CD4-positive, alpha-beta T cell treated with Interleukin-12 subunit alpha and Interleukin-12 subunit beta, for 1 hour (primary cell): ENCODE measurements at places on chromosomes 7 and 10.

DNA sequence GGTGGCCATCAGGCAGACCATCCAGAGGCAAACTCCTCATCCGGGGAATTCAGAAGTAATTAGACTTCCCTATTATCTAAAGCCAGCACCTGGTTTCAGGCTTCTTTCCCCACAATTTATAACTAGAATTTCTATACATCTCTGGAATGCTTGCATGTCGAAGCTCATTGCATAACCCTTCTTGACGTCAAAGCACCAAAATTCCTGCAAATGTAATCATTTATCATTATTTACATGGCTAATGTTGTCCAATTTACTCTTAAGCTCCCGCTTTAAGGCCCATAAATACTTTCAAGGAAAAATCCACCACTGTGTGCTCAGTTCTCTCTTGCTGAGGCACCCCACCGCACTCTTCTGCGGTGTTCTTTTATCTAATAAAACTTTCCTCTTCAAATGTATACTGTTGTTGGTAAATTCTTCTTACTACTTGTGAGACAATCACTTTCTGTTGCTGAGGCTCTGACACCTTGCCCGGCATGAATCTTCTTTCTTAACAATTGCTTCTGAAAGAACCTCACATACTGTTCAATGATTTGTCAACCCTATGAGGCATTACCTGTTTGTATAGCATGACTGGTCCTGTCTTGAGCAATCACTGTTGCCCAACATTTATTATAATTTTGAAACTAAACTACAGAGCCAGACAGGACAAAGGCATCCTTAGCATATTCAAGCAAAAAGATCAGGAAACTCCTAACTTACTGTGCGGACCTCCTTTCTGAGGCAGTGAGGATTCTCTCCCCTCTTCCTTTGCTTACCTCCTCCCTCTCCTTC lies 17.4 kb upstream of the GPR141 start:
- no peak for DNase-seq

GRCh38 chr10:116147147-116147905 lies 125.7 kb downstream of the GFRA1 start:
- DNase-seq = no peak

DNA sequence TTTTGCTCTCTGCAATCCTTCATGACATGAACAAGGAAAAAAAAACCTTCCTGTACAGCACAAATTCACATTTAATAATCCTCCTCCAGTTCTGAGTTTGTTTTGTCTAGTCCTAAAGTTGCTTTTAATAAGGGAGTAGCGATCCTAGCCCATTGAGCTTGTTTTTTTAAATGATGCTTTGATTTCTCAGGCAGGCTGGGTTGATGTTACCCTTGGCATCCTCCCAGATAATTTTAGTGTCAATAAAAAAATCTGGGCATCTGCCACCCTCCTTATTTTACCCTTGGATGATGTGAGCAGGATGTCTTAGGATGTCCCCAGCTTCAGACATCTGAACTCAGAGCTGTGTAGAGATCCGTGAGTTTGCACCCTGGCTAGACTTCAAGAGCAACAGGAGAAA lies 33.9 kb upstream of the PROSER2 start:
- no peak for DNase-seq

- DNase-seq = no peak
These were observed 5.5 kb upstream of the LRGUK start for GRCh38 chr7:134121632-134122139.

GRCh38 chr7:83934118-83934734 lies 260.4 kb downstream of the SEMA3A start:
- no peak for DNase-seq

DNA sequence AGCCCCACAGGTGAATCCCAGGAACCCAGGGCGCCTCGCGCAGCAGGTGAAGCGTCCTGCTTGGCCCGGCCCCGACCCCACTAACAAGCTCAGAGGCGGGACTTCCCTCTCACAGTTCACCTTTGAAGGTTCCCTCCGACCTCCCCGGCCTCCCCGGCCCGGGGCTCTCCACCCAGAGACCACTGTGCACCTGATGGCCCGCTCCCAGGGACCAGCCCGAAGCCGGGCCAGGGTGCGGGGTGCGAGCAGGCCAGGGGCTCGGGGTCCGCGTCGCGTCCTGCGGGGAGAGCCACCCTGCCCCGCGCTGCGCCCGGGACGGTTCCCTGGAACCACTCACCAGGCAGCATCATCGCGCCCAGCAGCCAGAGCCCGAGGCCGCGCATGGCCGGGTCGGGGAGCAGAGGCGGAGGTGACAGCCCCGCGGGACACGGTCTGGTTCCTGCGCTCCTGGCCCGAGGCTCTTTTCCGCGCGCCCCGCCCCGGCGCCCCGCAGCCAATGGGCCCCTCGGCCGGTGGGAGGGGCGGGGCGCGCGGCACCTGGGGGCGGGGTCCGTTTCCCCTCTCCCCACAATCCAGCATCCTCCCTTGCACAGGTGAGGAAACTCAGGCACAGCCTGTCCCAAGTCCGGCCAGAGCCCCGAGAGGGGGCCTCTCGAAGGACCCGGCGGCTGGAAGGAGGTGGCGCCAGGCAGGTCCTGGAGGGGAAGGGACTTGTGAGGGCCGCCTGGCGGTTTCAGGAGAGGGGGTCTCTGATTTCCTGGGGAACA lies at the start of gene ADAM8:
Gene ADAM8, minus strand, starts transcription at position 434 of the 767 bp plus-strand sequence. Its CDS starts 51 bp downstream, at position 383.
- DNase-seq = peak; percentile 78

DNA sequence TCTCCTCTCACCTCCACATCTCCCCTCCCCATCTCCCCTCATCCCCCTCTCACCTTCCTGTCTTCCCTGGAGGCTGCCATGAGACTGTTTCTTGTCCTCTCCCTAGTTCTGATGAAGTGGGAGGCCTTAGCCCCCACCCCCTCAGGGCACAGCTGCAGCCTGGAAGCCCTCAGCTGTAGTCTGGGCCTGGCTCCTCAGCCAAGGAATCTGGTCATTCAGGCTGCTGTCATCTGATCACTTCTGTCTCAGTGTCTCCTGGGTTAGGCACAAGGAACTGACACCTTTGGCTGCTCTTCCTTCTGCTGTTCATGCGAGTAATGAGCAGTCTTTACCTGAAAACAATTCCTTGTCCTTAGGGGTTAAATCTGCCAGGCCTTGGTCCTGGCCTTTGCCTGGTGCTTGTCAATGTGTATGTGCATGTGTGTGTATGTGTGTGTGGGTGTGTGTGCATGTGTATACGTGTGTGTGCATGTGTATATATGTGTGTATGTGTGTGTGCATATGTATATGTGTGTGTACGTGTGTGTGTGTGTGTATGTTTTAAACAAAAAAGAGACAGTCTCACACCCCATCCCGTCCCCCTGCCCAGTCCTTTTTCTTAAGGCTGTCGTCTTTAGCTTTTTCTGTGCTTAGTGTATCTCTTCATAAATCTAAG lies 153.5 kb upstream of the TMEM72 start:
- DNase-seq = no peak

GRCh38 chr10:70060389-70060788 lies 7.7 kb downstream of the MACROH2A2 start:
- DNase-seq = no peak

- no peak for DNase-seq
These were observed 15.0 kb upstream of the COMMD3 start for GRCh38 chr10:22301193-22301592.

GRCh38 chr7:7385421-7385820 lies 150.3 kb downstream of the COL28A1 start:
- DNase-seq = no peak

GRCh38 chr10:11407939-11408338 lies 203.5 kb downstream of the USP6NL start:
- peak; percentile 30 for DNase-seq

- DNase-seq = no peak
These were observed 2.6 kb upstream of the HOXA9 start for GRCh38 chr7:27167916-27168264.

- DNase-seq = no peak
These were observed 194.1 kb upstream of the FRMD4A start for GRCh38 chr10:14524691-14525324.

DNA sequence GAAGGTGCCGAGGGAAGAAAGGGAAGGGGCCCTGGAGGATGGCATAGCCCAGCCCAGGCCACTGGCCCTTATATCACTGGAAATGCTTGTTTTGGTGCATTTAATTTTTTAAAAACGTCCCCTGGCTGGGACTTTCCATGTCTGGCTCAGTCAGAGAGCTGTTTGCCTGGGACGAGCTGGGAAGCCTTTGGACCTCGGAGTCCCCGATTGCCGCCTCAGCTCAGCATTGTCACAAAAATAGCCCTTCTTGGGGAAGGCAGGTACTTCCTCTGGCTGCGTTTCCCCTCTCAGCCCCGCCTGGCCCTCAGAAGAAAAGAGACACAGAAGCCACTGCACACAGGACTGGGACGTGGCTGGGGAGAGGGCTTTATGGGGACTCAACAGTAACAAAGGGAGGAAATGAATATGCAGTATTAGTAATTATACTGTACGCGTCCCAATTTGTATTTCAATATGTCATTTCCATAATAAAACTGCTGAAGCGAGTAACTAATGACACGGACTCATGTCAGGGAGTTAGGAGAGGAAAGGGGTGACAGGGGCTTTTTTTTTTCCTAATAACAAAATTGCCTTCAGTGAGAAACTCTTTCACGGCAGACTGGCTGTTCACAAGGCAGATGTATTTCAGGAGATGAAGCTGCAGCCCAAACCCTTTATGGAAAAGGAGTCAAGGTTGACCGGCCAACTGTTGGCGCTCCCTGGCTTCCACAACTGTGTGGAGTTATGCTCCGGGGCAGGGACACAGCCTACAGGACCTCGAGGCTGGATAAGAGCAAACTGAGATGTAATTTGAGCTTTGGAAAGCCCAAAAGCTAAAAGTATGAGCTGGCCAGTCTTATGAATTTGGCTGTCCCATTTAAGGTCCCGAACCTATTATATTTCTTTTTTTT lies 31.0 kb upstream of the MXI1 start:
- DNase-seq = no peak

- DNase-seq = no peak
These were observed 202.2 kb upstream of the KIAA1217 start for GRCh38 chr10:24006741-24007140.

DNA sequence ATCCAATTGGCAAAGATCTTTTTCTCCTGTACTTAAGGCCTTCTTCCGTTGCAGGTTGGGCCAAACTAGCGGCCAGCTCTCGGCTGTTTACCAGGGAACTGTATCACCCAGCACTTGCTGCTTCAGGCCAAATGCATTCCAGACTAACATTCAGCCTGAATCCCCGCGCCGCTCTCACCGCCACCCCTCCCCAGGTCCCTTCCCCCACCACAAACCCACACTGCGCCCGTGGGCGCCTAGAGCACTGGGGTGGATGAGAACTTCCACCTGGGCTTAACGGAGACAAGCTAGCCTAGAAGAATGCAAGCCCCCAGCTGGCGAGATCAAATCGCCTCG lies 676 bp downstream of the TCAF1 start:
- no peak for DNase-seq

DNA sequence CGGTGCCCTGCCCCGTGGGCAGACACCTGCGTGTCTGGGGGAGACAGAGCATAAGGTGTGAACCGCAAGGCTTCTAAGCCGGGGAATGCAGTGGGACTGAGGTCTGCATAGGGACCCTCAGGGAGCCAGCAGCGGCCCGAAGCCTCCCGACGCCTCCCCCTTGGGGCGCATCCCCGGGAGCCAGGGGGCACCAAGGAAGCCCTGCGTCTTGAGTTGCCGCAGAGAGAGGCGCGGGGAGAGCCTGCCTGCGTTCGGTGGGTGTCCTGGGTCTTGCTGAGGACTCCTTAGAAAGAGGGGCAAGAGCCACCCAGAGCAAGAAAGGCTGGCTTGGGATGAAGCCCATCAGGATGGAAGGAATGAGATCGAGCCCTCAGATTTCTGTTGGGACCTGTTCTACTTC lies 18.2 kb upstream of the UNCX start:
- no peak for DNase-seq

- DNase-seq = no peak
These were observed 87.3 kb upstream of the STEAP1B start for GRCh38 chr7:22587322-22587721.

- DNase-seq = no peak
These were observed 29.6 kb upstream of the IL6 start for GRCh38 chr7:22697322-22697859.

- no peak for DNase-seq
These were observed 3.7 kb downstream of the ANXA11 start for GRCh38 chr10:80201608-80202141.

DNA sequence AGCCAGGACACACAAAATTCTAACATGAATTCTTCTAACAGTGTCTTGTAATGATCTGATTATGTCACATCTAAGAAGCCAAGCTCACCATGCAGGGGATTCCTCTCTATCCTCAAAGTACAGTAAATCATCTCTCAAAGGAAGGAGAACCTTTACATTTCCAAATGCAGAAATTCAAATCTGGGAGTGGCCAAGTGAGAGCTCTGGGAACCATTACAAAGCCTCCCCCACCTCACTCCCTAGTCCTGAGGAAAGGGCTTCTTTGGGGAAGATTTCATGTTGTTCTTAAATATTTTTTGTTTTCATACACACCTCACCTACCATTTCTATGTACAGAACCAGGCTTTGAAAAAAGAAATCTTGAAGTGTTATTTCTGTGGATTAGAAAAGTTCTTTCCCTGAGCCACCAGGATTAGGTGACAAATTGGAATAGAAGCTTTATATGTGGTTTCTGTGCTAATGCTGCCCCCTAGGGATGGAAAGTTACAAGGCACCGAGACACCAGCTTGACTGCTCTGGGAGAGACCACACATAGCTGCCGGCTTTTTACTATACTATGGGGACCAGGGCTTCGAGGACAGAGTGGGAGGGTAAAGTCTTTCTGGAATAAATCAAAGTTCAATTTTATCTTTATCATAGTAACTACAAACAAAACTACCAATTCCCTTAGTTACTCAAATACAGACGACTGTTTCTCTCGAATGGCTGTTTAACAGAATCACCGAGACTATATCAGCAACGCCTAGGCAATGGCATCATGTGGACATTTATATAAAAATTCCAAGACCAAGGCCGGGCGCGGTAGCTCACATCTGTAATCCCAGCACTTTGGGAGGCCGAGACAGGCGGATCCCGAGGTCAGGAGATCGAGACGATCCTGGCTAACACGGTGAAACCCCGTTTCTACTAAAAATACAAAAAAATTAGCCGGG lies 116.1 kb downstream of the RNF216 start:
- peak; percentile 79 for DNase-seq

GRCh38 chr10:89981891-89982290 lies 280.5 kb downstream of the KIF20B start:
- no peak for DNase-seq

- no peak for DNase-seq
These were observed 26.6 kb downstream of the KCNH2 start for GRCh38 chr7:150951521-150951920.
